Choroid plexus epithelial cell (primary cell): ENCODE measurements at places on chromosomes 7 and 10.

DNA sequence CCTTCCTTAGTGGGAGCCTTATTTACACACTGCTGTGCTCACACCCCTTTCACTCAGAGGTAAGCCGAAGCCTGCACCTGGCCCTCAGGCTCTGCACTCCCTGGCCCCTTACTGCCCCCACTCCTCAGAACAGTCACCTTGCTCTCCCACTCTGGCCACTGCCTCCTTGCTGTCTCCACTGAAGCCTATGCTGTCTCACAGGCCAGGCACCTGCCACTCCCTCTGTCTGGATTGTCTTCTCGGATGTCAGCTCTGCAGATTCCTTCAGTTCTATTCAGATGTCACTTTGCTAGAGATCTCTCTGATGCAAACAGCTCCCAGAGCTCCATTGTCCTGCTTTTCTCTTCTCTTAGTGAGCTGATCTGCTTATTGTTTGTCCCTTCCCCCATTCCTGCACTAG is 390.7 kb downstream of the DPP6 start:
- no peak for DNase-seq

DNA sequence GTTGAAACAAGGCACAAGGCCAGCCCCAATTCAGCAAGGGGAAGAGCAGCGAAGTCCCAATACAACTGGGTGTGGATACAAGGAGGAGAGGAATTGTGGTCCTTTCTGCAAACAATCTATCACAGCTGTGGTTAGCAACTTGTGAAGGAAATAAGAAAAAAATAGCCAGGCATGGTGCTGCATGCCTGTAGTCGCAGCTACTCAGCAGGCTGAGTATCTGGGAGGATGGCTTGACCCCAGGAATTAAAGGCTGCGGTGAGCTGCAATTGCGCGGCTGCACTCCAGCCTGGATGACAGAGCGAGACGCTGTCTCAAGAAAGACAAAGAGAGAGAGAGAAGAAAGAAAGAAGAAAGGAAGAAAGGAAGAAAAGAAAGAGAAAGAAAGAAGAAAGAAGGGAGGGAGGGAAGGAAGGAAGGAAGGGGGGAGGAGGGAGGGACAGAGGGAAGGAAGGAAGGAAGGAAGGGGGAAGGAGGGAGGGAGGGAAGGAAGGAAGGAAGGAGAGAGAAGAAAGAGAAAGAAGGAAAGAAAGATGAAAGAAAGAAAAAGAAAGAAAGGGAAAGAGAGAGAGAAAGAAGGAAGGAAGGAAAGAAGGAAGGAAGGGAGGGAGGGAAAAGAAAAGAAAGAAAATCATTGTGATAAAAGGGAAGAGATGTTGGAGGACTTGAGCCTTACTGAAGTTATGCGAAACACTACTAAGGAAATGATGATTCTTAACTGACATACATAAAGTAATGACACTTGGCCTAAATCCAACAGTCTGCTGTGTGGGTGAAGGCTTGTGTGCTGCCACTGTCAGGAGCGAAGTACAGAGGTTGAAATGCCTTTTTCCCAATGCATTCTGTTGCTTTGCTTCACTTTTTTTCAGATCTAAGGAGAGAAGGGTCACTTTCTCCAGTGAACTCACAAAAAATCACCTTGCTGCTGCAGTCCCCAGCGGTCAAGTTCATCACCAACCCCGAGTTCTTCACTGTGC is 117.0 kb upstream of the STK17A start:
- peak; percentile 54 for DNase-seq

DNA sequence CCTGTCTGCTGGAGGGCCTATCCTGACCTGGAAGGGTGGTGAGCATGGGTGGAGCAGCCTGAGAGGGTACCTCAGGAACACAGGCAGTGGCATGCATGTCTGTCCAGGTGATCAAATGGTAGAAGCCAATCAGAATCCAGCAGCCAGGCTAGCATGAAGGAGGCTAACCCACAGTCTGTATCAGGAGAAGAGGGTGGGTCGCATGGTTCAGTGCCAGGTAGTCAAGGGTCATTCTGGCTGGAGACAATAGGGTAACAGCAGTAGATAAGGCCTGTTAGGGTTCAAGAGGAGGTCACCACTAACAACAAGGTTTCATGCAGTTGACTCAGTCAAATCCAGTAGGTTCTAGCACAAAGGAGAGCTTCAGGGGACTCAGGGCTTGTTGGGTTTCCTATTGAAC is 10.4 kb downstream of the ALDH18A1 start:
- DNase-seq = no peak

DNA sequence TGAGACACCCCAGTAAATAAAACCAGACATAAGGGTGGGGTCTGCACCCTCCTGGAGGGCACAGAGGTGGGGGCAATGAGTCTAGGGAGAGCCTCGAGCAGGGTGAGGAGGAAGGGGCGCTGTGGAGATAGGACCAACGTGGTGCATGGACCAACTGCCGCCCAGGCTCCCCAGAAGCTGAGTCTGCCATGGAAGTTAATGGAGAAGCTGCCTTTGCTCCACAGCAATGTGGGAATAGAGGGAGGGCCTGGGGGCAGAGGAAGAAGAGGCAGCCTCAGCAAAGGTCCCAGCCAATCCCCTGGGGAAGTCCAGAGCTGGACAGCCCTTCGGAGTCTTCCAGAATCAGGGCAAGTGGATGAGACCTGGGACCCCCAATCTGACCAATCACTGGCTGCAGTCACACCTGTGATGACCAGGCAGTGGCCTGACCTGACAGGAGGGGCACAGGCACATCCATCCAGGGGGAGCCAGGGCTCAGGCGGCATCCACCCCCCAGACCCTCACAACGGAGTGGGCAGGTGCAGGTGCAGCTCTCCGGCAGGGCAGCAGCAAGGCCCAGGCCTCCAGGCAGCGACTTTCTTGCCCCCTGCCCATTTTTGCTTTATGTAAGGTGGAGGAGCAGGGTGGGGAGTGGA is 242.2 kb upstream of the PPP2R2D start:
- DNase-seq = no peak

DNA sequence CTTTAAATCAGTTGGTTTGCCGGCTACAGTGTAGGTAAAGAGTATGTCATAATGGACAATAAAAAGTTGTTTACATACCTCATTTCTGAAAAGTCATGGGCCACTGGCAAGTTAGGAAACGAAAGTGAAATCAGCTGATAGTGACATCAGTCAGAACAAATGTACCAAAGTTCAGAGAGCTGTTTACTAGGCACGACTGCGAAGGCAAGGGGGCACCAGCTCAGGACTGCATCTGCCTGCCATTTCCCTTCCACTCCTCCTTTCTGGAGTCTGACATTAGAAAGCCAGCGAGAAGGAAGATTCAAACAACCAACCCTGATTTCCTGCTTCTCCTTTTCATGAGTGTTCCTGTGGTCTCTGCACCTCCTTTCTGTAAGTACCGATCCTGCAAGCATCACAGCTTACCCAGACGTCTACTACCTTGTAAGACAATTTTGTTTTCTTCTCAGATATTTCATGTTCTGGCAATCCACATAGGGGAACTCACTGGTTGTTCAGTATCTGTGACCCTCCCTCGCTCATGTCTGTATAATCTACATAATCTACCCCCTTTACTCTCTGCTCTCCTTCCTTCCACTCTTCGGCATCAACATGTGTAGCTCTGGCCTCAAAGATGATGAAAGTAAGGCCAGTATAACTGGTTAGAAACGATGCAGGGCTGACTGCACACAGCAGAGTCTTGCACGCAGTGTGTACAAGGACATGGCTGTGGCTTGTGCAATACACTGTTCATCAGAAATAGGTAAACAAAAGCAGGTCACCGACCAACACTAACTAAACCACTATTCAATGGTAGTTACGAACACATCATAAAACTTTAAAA is at the start of gene TMEM140:
TSS of gene TMEM140 (plus strand) at position 174 of the 823 bp plus-strand sequence. CDS start 16,370 bp downstream, outside the sequence.
- peak; percentile 93 for DNase-seq

DNA sequence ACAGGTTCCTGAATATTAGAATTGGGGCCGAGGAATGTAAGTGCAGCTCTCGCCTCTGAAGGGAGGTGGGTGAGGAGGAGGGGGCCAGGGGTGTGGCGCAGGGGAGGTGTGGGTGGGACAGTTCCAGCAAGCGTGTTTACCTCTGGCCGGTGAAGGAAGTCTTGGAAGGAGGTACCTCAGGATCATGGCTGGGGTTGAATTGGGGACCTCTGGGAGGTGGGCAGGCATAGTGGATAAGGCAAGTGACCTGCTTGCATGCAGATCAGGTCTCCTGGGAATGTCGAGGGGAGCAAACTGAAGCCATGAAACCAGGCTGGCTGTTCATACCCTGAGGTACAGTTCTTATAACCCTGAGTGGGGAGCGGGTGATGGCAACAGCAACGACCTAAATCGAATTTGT is 2.0 kb downstream of the ZNF775 start:
- no peak for DNase-seq

- peak; percentile 66 for DNase-seq
Measured at GRCh38 chr7:111137296-111138192, 46.6 kb downstream of the LRRN3 start.

GRCh38 chr7:106329971-106330733 is 45.4 kb upstream of the NAMPT start:
- DNase-seq = peak; percentile 70

GRCh38 chr10:173741-174140 is 38.5 kb downstream of the ZMYND11 start:
- no peak for DNase-seq

DNA sequence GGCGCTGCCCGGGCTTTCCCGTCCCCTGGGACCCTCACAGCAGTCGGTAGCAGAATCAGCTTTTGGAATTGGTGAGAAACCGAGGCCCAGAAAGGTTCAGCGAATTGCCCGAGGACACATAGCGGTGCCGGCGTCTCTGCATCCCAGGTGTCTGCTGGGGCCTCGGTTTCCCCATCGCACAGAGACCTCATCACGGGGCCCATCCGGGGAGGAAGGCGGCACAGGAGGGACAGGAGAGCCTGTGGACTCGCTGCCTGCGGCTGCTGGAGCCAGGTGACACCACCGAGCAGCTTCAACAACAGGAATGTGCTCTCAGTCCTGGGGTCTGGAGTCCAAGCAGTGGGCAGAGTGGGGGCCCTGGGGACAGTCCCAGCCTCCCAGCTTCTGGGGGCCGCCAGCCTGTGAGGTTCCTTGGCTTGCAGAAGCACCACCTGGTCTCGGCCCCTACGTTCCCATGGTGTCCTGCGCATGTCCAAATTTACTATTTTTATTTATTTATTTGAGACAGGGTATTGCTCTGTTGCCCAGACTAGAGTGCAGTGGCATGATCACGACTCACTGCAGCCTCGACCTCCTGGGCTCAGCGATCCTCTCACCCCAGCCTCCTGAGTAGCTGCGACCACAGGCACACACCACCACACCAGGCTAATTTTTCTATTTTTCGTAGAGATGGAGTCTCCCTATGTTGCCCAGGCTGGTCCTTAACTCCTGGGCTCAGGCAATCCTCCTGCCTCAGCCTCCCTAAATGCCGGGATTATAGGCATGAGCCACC is 539 bp upstream of the COX19 start:
- no peak for DNase-seq

GRCh38 chr7:22481726-22482125 is 18.3 kb downstream of the STEAP1B start:
- no peak for DNase-seq

- DNase-seq = peak; percentile 2
Measured at GRCh38 chr10:65313406-65313805, 1612.4 kb upstream of the LRRTM3 start.

GRCh38 chr10:11035301-11035991 is 17.8 kb downstream of the CELF2 start:
- DNase-seq = peak; percentile 74

DNA sequence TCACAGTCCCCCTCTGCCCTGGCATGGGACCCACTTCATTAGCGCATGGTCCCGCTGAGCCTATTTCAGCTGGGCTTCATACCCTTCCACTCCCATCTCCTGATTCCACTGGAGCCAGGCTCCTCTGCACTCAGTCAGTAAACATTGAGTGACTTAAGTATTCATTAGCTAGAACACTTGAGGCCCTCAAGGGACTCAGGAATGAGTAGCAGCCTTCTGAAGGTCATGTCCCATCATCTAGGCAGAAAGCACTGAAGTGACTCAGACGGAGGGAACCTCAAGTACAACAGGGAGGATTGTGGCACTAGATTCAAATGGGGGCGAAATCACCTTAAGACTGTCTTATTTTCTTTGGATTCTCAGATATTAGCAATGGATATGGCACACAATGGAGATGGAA is 186.6 kb upstream of the INHBA start:
- DNase-seq = no peak

DNA sequence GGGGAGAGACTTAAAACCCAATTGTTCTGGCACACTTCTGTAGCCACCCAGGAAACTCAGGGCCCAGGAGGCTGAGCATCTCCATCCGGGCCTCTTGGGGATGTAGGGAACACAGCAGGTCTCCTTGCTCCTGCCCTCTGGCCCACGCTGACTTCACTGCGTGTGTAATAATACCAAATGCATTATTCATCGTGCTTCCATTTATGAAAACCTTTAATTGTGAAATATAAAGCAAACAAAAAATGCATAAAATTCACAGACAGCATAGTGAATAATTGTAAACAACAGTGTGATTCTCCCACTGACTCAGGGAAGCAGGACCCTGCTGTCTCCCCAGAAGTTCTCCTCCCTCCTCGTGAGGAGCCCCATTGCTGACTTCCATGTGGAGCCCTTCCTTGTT is 70.3 kb upstream of the SHH start:
- DNase-seq = peak; percentile 86

DNA sequence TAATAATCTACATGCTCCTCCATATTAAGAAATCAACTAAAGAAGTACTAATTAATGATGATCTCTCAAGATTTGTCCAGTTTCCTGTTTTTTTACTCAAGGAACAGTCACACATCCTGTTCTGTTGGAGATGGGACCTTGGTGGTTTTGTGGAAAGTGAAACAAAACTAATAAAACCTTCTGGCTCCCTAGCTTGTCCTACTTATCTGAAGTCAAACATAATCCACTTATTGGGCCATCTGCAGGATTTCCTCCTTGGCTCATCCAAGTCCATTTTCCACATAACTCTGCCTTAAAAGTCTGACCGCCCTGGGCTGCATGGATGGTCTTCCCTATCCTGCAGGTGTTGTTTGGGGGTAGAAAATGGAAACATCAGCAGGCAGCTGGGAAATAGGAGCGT is 39.4 kb upstream of the TARP start:
- DNase-seq = no peak

DNA sequence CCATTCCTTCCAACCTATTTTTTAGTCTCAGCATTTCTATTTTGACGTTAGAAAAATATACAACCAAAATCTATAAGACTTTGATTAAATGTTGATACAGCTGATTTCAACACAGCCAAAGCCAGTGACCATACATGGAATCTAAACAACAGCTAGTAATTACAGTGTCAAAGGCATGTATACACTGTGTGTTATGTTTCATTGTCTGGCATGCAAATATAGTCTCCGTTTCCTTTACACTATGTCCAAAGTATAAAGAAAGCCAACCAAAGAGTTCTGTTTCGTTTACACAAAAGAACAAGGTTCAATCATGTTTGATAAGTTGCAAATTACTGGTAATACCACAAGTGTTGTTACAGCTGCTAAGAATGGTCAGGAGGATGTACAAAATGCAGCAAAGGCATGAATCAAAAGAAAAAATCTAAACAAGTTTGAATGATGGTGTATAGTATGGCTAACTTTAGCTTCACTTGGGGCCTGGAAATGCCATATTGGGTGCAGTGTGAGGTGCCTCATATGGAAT is 268.3 kb upstream of the FERD3L start:
- DNase-seq = peak; percentile 39

GRCh38 chr10:44927352-44927751 is 16.2 kb downstream of the TMEM72 start:
- peak; percentile 68 for DNase-seq

- peak; percentile 34 for DNase-seq
Measured at GRCh38 chr10:84095811-84096497, 43.4 kb upstream of the GHITM start.

GRCh38 chr10:36462194-36462593 is 663.2 kb upstream of the ANKRD30A start:
- peak; percentile 62 for DNase-seq
